ENCODE measurements at places on chromosomes 12 and 14.
A peak's percentile ranks its signal among the peaks of the same experiment; 100 is the strongest.

DNA sequence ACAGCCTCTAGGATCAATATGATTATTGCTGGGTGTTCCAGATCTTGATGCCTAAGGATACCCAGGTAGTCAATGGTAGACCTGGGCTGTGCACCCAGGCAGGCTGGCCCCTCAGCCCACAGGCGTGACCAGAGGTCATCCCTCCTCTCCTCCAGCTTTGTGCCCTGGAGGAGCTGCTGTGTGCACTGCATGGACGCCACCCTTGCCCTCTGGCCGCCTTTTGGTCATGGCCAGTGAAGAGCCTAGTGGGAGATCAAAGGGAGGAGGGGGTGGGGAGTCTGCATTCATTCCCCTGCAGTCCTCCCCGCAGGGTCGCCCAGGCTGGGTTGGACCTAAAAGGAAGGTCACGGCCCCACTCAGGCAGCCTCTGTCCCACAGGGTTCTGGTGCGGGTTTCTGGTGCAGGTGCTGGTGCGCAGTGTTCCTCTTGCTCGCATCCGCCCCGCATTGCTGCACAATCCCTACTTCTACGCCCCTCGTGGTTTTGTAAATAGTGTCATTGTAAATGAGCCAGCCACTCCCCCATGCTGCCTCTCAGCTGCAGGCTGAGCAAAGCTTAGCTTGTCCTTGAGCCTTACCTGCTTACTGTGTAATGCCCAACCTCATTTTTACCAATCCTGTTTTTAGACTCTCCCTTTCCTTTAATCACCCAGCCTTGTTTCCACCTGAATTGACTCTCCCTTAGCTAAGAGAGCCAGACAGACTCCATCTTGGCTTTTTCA is 55.3 kb downstream of the PSMA6 start:
- DNase-seq = no peak

GRCh38 chr12:116261525-116262100 is 15.9 kb downstream of the MED13L start:
- DNase-seq = no peak

DNA sequence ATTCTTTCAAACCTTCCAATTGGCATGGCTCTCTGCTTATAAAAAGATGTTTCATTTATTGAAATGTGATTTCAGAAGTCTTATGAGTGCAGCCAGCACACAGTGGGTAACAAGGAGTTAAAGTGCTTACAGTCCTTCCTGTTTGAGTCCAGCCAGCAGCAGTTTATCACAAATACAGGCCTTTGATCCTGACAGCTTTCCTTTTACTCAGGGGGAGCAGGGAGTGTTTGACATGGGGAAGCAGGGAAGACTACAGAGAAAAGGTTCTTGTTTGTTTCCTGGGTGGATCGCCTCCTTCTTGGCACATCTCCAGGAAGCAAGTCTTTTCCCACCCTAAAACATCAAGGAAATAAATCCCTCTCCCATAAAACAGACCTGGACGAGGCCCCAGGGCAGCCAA is 216.1 kb downstream of the MSRB3 start:
- DNase-seq = no peak

- no peak for DNase-seq
Measured at GRCh38 chr12:120903412-120904196, 554 bp downstream of the SPPL3 start.

DNA sequence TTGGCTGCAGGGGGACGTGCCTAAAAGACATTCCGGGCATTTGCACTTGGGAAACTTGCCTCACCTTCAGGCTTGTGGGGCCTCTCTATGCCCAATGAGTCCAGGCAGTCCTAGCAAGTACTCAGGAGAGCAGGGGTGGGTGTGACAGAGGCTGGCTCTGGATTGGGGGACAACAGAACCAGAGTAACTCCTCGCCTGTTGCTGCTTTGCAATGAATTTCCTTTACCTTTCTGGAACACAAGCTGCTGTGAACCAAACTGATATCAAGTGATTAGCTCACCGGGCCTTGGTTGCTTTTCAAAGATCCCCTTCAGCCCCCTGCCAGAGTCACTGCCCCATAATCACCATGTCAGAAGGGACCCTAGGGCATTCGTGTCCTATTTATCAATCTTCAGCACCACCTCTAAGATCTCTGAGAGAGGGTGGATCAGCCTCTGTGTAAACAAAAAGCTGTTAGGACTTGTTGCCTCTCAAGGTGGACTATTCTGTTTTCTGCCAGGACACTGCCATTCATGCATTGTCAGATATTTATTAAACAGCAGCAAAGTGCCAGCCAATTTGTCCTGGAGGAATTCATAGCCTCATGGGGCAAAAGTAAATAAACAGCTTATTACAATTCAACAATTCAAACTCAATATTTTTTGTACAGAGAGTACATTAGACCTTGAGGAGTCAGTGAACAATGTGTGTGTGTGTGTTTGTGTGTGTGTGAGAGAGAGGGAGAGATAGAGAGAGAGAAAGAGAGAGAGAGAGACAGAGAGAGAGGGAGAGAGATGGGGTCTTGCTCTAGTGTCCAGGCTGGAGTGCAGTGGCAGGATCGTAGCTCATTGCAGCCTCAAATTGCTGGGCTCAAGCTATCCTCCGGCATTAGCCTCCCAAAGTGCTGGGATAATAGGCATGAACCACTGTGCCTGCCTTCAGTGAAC is 11.3 kb downstream of the NFATC4 start:
- peak; percentile 24 for DNase-seq

DNA sequence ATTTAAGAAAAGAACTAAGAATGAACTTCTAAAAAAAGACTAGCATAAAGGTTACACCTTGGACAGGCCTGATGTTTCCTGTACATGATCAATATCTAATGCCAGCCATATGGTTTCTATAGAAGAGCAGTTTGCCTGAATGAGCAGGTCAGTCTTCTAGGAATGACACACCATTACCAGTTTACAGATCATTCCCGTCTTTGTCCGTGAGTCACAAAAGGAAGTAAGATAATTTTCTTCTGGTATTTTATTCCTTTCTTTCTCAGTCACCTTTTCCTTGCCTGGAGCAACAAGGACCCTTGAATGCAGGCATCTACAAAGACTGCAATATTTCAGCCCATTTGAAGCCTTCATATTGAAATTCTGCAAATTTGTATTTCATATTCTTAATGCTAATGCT is 44.6 kb upstream of the CNTN1 start:
- DNase-seq = no peak

GRCh38 chr12:105783983-105784947 is 354.5 kb downstream of the NUAK1 start:
- no peak for DNase-seq

DNA sequence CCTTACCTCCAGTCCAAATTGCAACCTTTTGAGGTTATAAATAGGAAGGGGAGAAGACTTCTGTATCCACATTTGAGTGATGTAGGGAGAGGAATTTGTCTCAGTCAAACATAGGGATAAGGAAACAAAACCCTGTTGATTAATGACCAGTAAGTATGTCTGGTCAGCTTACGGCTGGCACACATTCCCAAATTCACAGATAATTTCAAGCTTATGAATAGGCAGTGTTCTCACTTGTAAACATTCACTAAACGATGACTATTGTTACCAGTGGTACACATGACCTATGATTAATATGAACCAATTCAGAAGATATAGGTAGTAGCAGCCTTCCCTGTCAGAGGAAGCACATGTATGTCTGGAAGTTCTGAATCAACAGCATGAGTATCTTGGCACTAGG is 33.0 kb upstream of the SLC5A8 start:
- DNase-seq = no peak

All from DMS79 (cell line).